NCI-H1105 treated with DMSO at 0.1 percent for 48 hours (cell line): ENCODE measurements at places on chromosomes 12 and 14.

DNA sequence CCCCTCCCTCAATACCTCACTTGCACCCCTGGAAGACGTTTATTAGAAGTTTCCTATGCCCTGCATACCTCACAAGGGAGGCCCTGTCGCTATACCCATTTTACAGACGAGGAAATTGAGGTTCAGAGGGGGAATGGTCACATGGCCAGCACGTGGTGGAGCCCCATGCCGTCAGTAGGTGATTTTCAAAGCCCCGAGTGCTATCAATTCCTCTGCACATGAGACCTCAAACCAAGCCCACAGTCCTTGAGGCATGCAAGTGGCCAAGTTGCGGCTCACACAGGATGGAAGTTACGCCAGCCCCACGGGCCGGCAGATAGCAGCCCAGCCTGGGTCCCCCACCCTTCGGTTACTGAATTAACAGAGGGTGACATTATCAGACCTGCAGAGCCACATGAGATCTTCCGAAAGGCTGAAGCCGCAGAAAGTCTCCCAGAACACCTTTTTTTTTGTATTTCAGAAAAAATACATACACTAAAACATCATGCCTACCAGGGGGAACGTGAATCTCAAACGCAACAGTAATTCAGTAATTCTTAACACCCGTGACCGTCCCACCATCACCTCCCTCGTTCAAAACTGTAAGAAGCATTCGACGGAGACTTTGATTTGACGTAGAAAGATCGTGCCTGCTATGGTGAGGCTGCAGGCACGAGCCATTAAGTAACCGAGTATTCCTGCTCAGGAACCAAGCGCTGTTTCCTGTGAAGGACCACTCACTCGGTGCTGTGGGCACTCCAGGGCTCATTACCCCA lies 129.0 kb downstream of the RFLNA start:
- no peak for DNase-seq

DNA sequence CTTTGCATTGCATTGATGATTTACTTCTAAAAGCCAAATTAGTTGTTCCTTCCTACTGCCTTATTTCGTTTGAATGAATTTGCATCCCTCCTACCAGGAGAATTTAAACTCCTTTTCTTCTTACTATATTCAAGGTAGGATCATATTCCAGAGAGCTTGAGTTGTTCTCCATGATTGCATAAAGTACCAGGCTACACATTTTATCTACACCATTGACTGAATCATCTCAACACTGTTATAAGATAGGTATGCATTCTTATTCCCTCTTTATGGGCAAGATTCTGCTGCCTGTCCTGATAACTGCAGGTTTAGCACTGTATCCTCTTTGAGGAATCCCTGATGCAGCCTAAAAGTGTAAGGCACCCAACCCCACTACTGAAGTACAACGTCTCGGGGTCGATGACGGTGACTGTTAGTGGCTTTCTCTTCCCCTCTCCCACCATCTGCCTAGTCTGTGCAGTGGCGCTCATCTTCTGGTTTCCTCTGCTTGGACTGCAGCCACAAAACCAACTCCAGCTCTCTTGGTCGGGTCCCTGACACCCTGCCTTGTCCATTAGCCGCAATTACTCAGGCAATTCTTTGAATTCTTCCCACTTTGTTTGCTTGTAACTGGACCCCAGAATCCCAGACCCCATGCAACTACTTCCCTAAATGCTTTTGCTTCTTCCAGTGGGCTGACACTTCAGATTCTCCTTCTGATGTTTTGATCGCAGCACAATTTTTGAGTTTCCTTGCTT lies 44.4 kb upstream of the STXBP6 start:
- no peak for DNase-seq

DNA sequence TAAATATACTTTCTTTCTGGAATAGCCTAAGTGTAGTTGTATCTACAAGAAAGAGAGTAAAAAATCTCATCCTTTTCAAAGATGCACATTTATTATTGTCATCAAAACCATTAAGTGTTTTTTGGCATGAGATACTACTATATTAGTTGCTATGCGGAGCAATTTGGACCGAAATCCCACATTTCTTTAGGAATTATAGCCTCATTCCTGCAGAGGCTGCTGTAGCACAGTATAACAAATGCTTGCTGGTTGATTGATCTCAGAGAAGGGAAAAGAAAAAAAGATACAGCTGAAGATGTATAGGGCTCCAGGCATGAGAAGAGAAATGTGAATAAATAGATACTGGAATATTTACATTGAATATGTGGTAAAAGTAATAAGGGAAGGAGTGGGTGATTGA lies 36.0 kb downstream of the RHOJ start:
- no peak for DNase-seq

DNA sequence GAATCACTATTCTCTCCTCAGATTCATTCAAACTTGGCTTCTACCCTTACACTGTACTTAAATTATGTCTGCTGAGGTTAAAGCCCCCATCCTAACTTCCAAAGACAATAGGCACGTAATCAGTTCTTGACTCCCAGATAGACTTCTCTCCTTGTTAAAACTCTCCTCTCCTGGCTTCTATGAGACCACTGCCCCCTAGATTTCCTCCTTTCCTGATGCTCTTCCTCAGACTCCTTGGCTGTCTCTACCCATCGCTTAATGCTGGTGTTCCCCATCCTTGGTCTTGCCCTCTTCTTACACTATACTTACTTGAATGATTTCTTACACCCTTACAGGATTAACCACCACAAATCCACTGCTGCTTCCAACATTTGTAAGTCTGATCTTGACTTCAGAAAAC lies 32.8 kb downstream of the TC2N start:
- DNase-seq, result no peak

- no peak for DNase-seq
Observed at GRCh38 chr12:131075611-131076010, 121.9 kb downstream of the ADGRD1 start.

- DNase-seq, result no peak
Observed at GRCh38 chr12:92654929-92655328, 47.9 kb upstream of the PLEKHG7 start.

DNA sequence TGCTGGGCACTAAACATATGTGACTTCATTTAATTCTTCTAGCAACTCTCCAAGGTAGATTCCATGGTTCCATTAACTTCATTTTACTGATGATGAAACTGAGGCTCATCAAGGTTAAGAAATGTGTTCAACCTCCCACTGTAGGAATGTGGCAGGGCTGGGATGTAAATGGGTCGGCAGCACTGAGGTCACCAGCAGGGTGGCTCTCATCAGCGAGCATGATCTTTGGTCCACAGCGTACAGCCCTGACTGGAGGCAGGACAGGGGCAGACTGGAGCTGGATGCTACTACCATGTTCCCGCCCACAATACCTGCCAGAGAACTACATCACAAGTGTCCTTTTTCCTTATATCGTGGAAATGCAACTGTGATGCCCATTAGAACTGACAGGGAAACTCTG lies 4.6 kb downstream of the APPL2 start:
- DNase-seq, result no peak

- no peak for DNase-seq
Observed at GRCh38 chr14:30993071-30993470, 32.4 kb upstream of the AP4S1 start.

DNA sequence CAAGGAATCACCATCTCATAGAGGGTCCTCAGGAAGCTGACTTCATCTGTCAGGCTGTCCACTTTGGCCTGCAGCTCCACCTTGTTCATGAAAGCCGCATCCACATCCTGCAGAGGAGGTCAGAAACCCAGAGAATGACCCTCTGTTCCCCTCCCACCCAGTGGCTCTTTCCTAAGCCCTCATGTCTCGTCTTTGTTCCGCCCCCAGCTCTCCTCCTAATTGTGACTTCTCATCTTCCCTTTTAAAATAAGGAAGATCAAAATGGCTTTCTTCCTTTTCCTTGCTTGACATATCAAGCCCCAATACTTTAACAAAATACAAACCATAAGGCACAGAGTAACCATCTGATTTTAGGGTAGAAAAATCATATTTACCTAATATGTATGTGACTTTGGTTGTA lies 4.4 kb downstream of the KRT76 start:
- DNase-seq, result no peak

GRCh38 chr14:85453401-85454225 lies 76.3 kb upstream of the FLRT2 start:
- no peak for DNase-seq

GRCh38 chr14:51451561-51451960 lies 200.1 kb upstream of the FRMD6 start:
- DNase-seq, result no peak

DNA sequence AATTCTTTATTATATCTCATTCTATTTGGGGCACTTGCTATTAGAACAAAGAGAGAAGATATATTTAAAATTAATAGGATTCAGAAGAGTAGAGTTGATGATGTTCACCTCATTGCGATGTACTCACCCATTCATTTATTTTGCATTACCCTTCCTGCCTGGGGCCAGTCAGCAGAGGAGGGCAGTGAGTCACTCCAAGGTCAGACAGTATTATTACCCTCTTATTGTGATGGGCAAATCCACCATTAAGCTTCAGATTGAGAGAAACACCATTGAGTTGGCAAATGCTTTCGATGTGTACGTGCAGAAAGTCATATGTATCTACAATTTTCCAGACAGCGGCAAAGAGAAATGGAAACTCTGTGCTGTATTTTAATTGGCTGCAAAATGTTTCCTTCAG lies 134.2 kb downstream of the BICD1 start:
- no peak for DNase-seq

GRCh38 chr12:91093341-91093740 lies 18.0 kb downstream of the LUM start:
- no peak for DNase-seq

DNA sequence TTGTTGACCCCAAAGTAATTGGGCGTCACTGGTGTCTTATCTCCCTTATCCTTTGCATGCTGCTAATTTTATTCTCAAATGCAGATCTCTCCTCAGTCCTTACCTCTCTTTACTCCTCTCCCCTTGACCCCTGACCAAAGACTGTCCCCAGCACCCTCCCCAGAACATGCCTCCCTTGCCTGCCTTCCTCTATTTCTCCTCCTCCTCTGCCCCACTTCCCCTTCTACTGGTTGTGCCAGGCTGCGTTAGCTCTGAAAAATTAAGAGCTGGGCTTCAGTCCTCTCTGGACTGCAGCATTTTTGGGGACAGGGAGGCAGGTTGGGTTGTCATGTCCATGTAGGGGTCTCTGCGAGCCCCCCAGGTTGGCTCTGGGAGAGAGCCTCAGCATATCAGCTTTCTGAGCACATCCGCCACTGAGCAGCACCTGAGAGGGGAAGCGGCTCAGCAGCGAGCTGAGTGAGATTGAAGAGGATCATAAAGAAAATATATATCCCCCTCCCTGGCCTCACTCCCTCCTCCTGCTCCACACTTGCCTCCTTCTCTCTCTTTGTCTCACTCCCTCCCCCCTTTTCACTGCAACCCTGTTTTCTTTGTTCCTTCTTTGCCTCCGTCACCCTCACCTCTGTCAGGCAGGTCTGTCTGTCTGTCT lies 6.4 kb upstream of the CISTR start:
- no peak for DNase-seq

- no peak for DNase-seq
Observed at GRCh38 chr14:71996610-71997009, 64.4 kb downstream of the RGS6 start.

DNA sequence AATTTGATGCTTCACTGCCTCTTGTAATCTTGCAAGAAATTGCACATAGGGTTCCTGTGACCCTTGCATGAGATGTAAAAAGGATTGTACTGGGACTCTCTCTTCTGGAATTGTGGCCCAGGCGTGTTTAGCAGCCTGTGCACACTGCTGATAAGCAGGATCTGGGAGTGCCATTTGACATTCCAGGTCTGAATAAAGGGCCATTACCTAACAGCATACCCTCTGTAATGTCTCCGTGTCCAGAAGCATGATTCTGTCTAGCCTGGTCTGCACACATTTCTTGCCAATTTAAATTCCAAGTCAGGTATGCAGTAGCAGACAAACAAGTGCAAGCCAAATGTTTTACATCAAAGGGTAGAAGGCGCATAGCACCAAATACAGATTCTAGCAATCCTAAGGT lies 18.1 kb upstream of the MAPKAPK5 start:
- no peak for DNase-seq

DNA sequence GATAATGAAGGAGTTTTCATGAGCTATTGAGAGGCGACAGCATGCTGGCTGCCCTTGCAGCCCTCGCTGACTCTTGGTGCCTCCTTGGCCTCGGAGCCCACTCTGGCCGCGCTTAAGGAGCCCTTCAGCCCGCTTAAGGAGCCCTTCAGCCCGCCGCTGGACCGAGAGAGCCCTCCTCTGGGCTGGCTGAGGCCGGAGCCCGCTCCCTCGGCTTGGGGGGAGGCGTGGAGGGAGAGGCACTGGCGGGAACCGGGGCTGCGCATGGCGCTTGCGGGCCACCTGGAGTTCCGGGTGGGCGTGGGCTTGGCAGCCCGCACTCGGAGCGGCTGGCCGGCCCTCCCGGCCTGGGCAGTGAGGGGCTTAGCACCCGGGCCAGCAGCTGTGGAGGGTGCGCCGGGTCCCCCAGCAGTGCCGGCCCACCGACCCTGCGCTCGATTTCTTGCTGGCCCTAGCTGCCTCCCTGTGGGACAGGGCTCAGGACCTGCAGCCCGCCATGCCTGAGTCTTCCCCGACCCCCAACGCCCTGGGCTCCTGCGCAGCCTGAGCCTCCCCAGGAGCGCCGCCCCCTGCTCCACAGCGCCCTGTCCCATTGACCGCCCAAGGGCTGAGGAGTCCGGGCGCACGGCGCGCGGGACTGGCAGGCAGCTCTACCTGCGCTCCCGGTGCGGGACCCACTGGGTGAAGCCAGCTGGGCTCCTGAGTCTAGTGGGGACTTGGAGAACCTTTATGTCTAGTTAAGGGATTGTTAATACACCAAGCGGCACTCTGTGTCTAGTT lies 20.1 kb upstream of the PAWR start:
- no peak for DNase-seq

- peak; percentile 41 for DNase-seq
Observed at GRCh38 chr14:49879646-49880204, 13.2 kb upstream of the ARF6 start.

- DNase-seq, result peak; percentile 16
Observed at GRCh38 chr12:89960607-89961394, 252.2 kb upstream of the ATP2B1 start.

GRCh38 chr12:79048962-79049361 lies 184.4 kb downstream of the SYT1 start:
- DNase-seq, result no peak

DNA sequence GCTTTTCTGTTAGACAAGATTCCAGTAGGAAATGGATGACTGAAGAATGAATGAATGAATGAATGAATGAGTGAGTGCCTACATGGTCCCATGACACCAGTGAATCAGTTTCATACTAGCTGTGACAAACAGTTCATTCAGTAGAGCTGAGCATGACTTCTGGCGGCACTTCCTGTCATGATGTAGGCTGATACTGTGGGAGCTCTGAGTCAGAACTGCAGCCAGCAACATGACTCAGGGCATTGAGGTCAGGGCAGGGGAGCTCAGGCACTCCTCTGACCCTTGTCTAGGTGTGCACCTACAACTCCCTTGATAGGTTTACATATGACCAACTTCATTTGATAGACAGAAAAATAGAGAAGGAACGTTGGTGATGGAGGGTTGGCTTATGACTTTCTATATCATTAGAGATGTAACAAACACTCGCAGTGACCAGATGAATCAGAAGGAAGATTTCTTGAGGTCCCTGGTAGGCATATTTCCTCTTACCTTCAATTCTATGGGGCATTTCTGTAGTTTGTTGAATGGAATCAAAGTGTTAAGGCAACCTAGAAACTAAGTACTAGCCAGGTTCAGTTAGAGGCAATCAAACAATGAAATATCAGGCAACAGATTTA lies 139.3 kb upstream of the ARHGAP5 start:
- no peak for DNase-seq
